ENCODE measurements at places on chromosomes 2 and 18.

DNA sequence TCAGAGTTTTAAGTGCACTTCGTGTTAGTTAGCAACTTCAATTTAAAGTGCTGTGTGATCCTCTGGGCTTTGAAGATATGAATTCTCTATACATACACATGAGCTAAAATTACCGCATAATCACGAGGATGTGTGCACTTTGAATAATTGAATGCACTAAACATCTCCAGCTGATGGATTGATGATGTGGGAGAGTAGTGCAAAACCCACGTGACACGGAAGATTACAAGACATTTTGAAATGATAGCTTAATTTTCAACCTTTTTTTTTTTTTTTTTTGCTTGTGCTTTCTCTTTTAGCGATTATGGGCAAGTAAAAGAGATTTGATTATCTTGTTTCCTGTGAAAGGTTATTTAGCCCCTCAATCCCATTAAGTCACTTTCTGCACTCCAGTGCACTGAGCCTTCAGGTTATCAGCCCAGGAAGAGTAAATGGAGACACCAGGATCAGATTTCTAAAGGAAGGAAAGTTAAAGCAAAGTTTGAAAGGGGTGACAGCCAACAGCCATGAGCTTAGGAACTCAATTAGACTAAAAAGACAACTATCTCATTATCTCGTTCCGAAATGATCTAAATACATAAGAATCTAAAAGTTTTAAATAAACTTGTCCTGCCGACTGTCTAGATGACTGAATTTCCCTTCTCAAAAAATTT is 81.6 kb downstream of the CDK15 start:
- 0 out of 2 replicates have a peak overlapping the region, but pooled peaks have one; percentile 21 for H3K27ac ChIP-seq
- DNase-seq: no peak
- H3K4me1 ChIP-seq: peaks cover 28% of the 10 kb centered on the region
- peak overlapping the region; percentile 61 for H3K4me3 ChIP-seq

- no peak overlapping the region for H3K4me3 ChIP-seq
- DNase-seq: no peak
- peaks cover 26% of the 10 kb centered on the region for H3K4me1 ChIP-seq
- H3K27ac ChIP-seq: no peak overlapping the region
Observed at GRCh38 chr2:10059016-10059351, 15.6 kb downstream of the KLF11 start.

- H3K4me1 ChIP-seq: peaks cover 6% of the 10 kb centered on the region
- H3K27me3 ChIP-seq: peaks cover 2% of the 10 kb centered on the region
- no peak overlapping the region for H3K27ac ChIP-seq
Observed at GRCh38 chr2:223475901-223476300, 126.3 kb downstream of the SCG2 start.

GRCh38 chr2:203772456-203773165 is 66.2 kb downstream of the CD28 start:
- no peaks in the 10 kb centered on the region for H3K27me3 ChIP-seq
- H3K36me3 ChIP-seq: no peaks in the 10 kb centered on the region
- no peak for DNase-seq
- H3K4me1 ChIP-seq: no peaks in the 10 kb centered on the region
- no peak overlapping the region for H3K4me3 ChIP-seq

- peak overlapping the region; percentile 60 for H3K27ac ChIP-seq
- no peak for DNase-seq
- no peak overlapping the region for H3K4me3 ChIP-seq
- no peaks in the 10 kb centered on the region for H3K27me3 ChIP-seq
Observed at GRCh38 chr2:218263817-218264641, 3.2 kb downstream of the GPBAR1 start.

- no peak overlapping the region for H3K27ac ChIP-seq
- peaks cover 14% of the 10 kb centered on the region for H3K4me1 ChIP-seq
- H3K36me3 ChIP-seq: peaks cover 8% of the 10 kb centered on the region
- H3K27me3 ChIP-seq: peaks cover 3% of the 10 kb centered on the region
- no peak overlapping the region for H3K4me3 ChIP-seq
Observed at GRCh38 chr18:78898066-78898465, 81.6 kb upstream of the SALL3 start.

- H3K4me1 ChIP-seq: no peaks in the 10 kb centered on the region
- H3K27me3 ChIP-seq: peaks cover 8% of the 10 kb centered on the region
- peaks cover 47% of the 10 kb centered on the region for H3K36me3 ChIP-seq
- no peak for DNase-seq
- H3K27ac ChIP-seq: no peak overlapping the region
Observed at GRCh38 chr18:14577971-14578370, 34.6 kb upstream of the POTEC start.

GRCh38 chr2:237073552-237073951 is 12.1 kb upstream of the COPS8 start:
- no peaks in the 10 kb centered on the region for H3K27me3 ChIP-seq
- H3K27ac ChIP-seq: no peak overlapping the region
- no peaks in the 10 kb centered on the region for H3K36me3 ChIP-seq
- H3K4me1 ChIP-seq: no peaks in the 10 kb centered on the region
- no peak for DNase-seq
- no peak overlapping the region for H3K4me3 ChIP-seq

DNA sequence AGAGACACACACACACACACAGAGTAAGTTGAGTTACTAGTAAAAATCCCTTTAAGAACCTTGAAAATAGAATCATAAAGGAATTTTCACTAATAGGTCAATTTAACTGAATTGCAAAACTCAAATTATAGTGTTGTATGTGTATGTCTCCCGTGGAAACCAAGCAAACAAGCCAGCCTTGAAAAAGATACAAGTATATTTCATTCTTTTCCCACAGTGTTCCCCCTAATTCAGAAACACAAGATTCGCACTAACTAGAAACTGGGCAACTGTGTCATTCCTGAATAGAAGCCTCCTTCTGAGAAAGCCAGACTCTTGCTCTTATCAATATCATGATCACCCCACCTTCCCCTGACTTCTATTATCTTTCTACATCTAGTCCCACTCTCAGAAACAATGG is 229.5 kb downstream of the PIEZO2 start:
- H3K4me3 ChIP-seq: no peak overlapping the region
- DNase-seq: no peak
- peaks cover 29% of the 10 kb centered on the region for H3K4me1 ChIP-seq

GRCh38 chr18:11864471-11864870 is 13.3 kb downstream of the CHMP1B start:
- H3K4me3 ChIP-seq: no peak overlapping the region
- no peak overlapping the region for H3K27ac ChIP-seq
- DNase-seq: no peak
- no peaks in the 10 kb centered on the region for H3K27me3 ChIP-seq

DNA sequence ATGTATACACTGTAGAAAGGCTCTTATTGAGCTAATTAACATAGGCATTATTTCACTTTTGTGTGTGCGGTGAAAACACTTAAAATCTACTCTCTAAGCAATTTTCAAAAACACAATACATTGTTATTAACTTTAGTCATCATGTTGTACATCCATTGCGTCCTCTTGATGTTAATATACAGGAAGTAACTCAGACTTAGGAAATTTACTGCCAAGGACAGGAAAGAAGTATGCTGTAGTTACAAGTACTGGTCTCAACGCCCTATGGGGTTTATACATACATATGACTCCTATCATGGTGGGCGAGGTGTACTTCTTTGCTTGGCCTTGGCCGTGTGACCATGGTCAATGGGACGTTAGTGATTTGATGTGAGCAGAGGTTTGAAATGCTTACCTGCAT is 15.5 kb downstream of the SCTR start:
- no peaks in the 10 kb centered on the region for H3K36me3 ChIP-seq
- no peak overlapping the region for H3K27ac ChIP-seq
- H3K4me3 ChIP-seq: no peak overlapping the region
- DNase-seq: no peak
- peaks cover 5% of the 10 kb centered on the region for H3K27me3 ChIP-seq

- no peak overlapping the region for H3K27ac ChIP-seq
- H3K27me3 ChIP-seq: no peaks in the 10 kb centered on the region
- H3K36me3 ChIP-seq: no peaks in the 10 kb centered on the region
- peaks cover 8% of the 10 kb centered on the region for H3K4me1 ChIP-seq
- no peak for DNase-seq
Observed at GRCh38 chr2:47225061-47225783, 70.1 kb upstream of the STPG4 start.

DNA sequence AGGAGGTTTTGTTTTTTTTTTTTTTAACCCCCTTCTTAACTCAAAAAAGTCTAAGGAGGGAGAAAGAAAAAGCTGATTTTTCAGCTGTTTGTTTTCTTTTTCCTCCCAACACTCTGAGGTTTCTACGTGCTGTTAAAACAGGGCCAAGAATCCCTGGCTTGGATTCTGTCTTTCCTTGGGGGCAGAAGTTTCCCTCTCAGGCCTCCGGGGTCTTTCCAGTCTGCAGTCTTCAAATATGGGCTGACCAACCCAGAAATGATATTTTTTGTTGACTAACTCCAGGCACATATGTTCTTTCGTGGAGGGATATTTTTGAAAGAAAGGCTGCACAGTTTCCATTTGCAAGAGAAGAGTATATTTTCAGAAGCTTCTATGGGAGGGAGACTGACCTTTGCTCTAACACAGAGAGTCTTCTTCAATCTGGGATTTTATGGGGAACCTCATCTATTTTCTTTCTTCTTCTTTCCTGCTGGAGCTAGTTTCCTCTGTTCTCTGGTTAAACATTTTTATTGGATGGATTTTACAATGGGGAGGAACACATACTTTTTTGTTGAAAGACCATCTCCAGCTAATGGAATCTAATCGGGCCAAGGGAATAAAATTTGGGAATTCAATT is 93.3 kb upstream of the SPRED2 start:
- H3K36me3 ChIP-seq: no peaks in the 10 kb centered on the region
- H3K4me1 ChIP-seq: 0 out of 2 replicates have a peak, but pooled peaks cover 3% of the 10 kb centered on the region
- H3K4me3 ChIP-seq: no peak overlapping the region
- no peak overlapping the region for H3K27ac ChIP-seq

DNA sequence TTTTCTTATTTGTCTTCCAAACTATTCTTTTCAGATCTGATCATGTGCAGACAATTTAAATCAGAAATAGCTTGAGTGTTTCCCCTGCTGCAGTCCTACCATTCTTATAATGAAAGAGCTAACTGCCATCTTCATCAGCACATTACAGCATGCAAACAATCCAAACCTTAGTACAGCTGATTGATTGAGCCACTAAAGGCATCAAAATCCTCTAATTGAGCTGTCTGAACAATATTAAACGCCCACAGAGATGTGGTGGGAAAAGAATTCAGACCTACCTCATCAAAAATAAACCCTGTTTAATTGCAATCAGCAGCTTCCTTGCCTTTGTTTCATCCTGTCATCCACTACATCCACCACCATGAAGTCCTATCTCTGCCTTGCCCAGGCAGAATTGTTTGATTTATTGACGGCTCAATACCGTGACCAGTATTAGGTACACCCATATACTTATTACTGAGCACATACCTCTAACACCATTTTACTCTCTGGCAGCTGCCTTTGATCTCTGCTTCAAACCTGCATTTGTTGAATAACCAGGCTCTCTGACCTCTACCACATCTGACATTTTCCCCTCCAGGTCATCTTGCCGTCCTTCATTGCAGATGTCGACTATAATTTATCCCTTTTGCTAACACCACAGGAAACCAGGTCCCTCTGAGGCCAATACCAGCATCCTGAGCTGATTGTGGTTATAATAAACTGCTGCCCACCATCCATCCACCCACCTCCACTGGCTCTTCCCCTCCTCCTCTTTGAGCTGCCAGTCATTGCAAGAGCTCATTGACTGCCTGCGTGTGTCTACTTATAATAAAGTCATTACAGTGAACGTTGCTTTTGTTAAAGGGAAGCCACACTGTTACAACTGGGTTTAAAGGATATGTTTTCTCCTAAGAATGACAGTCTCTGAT is 78.5 kb downstream of the RBM43 start:
- no peak for DNase-seq
- H3K36me3 ChIP-seq: no peaks in the 10 kb centered on the region
- no peaks in the 10 kb centered on the region for H3K27me3 ChIP-seq
- H3K27ac ChIP-seq: no peak overlapping the region
- H3K4me1 ChIP-seq: peaks cover 15% of the 10 kb centered on the region

- H3K4me3 ChIP-seq: no peak overlapping the region
- H3K36me3 ChIP-seq: no peaks in the 10 kb centered on the region
- H3K4me1 ChIP-seq: peaks cover 26% of the 10 kb centered on the region
- H3K27ac ChIP-seq: no peak overlapping the region
Observed at GRCh38 chr2:231185050-231185725, 13.2 kb upstream of the ARMC9 start.

GRCh38 chr18:78726326-78727056 is 253.1 kb upstream of the SALL3 start:
- no peak for DNase-seq
- no peak overlapping the region for H3K4me3 ChIP-seq
- H3K4me1 ChIP-seq: peaks cover 40% of the 10 kb centered on the region
- H3K27me3 ChIP-seq: peaks cover 5% of the 10 kb centered on the region
- 0 out of 2 replicates have a peak, but pooled peaks cover 6% of the 10 kb centered on the region for H3K36me3 ChIP-seq

- H3K4me1 ChIP-seq: peaks cover 23% of the 10 kb centered on the region
- H3K27me3 ChIP-seq: no peaks in the 10 kb centered on the region
- DNase-seq: no peak
- no peak overlapping the region for H3K4me3 ChIP-seq
Observed at GRCh38 chr2:231111987-231112386, 12.9 kb downstream of the HTR2B start.

GRCh38 chr2:62473246-62473827 is 32.7 kb downstream of the TMEM17 start:
- DNase-seq: no peak
- peak overlapping the region; percentile 21 for H3K27ac ChIP-seq
- no peaks in the 10 kb centered on the region for H3K36me3 ChIP-seq

DNA sequence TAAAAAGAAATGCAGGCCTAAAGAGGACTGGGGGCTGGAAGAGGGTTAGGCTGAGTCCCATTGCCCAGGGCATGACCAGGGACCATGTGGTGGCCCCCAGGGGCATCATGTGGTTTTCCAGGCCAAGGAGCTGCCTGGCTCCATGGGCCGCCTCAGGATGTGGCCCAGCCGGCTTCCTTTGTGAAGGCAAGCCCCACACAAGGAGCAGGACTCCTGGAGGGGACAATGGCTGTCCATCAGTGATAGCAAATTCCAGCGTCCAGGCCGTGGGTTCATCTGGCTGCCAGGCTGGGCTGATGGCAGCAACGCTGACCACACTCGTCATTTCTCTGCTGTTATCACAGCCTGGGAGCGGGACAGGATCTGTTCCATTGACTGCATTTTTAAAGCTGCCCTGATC is 82.5 kb downstream of the GBX2 start:
- H3K4me1 ChIP-seq: peaks cover 86% of the 10 kb centered on the region
- H3K4me3 ChIP-seq: peak overlapping the region; percentile 43
- peak overlapping the region; percentile 91 for H3K27ac ChIP-seq
- peaks cover 2% of the 10 kb centered on the region for H3K36me3 ChIP-seq
- DNase-seq: no peak
- H3K27me3 ChIP-seq: peaks cover 8% of the 10 kb centered on the region

DNA sequence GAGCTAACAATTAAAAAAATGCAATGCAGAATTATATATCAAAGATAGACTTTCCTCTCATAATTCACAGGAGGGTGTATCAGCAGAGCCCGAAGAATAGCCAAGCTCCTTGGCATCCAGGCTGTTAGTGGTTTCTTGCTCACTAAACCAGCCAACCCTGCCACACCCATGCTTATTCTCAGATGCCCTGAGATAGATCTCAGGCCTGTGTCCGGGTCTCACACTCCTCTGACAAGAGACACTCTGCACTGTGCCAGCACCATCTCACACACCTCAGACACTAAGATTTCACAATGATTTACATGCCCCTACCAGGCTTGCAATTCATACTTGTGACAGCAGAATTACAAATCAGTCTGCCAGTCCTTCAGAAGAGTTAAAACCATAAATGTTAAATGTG is 64.5 kb downstream of the OSBPL1A start:
- H3K27ac ChIP-seq: no peak overlapping the region
- H3K36me3 ChIP-seq: peaks cover 27% of the 10 kb centered on the region
- H3K27me3 ChIP-seq: no peaks in the 10 kb centered on the region
- H3K4me1 ChIP-seq: no peaks in the 10 kb centered on the region

GRCh38 chr2:168246072-168246482 is 1.3 kb downstream of the STK39 start:
- H3K4me1 ChIP-seq: peaks cover 44% of the 10 kb centered on the region
- H3K27ac ChIP-seq: peak overlapping the region; percentile 32
- peak overlapping the region; percentile 91 for H3K4me3 ChIP-seq
- H3K36me3 ChIP-seq: no peaks in the 10 kb centered on the region
- DNase-seq: no peak
